COR-L47 (cell line): ENCODE measurements at places on chromosomes 6 and 20.

- DNase-seq: no peak
Measured at GRCh38 chr6:132751306-132751705, 6.4 kb downstream of the VNN2 start.

DNA sequence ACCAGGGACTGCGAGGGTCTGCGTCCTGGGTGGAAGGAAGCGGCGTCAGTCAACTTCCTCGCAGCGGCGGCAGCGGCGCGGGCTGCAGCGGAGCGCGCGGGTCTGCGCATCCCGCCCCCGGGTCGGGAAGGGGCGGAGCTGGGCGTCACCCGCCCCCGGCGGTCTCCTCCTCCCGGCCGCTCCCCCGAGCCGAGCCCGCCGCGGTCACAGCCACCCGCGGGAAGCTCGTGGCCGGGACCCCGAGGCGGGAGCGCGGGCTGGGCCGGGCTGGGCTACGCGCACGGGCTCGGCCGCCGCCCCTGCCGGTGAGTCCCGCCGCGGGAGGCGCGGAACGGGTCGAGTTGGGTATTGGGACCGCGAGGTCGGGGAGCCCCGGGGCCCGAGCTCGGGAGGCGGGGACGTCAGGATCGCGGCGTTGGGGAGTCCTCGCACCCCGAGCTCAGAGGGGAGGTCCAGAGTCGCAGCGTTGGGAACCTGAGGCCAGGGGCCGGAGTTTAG is at the start of gene PAQR8:
Gene PAQR8, plus strand, starts transcription at position 207 of the 498 bp plus-strand sequence. CDS start 41,063 bp downstream, outside the sequence.
- DNase-seq: peak; percentile 53

DNA sequence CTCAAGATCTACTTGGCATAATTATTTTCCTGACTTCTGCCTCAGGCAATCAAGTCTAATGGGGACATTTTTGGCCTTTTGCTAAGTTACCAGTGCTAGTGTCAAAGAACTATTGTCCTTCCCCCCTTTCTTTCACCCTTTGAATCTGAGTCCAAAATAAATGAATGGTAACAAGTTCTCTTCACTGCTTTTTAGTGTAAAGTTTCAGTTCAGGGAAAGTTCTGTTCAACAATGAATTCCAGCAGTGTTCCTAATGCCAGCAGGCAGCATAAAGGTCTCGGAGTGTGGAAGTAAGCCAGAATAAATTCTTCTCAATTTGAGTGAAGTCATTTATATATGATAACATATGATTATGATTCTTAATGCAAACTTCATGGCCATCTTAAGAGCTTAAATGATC is 20.8 kb upstream of the TSPYL1 start:
- no peak for DNase-seq

GRCh38 chr6:154070041-154070440 is 31.0 kb downstream of the OPRM1 start:
- DNase-seq: no peak
